ENCODE measurements at places on chromosomes 4 and X. TPM values are rescaled to one million over a fixed set of nuclear protein-coding genes. Genes with fewer than 3 reads are reported as not detected.

Gene CORIN
- polyA plus RNA-seq: 1.2 TPM

Gene YY2
- polyA plus RNA-seq: 0.91 TPM

Gene GSPT2
- 4.8 TPM for polyA plus RNA-seq

Gene HEPH
- 1.6 TPM for polyA plus RNA-seq

Gene AFM
- not detected for polyA plus RNA-seq

Gene GLUD2
- polyA plus RNA-seq: 0.61 TPM

Gene CXorf49
- not detected for polyA plus RNA-seq

Gene CXorf51B
- not detected for polyA plus RNA-seq

Gene PPP4R3C
- not detected for polyA plus RNA-seq

Gene SLC6A8
- polyA plus RNA-seq: 10.2 TPM

Gene UCHL1
- 38.2 TPM for polyA plus RNA-seq

Gene BEND2
- 0.04 TPM for polyA plus RNA-seq

Gene CXCL8
- polyA plus RNA-seq: 501 TPM

Gene NEUROG2
- not detected for polyA plus RNA-seq

Gene HS6ST2
- 0.28 TPM for polyA plus RNA-seq

Gene CLCN4
- polyA plus RNA-seq: 2.3 TPM

Gene HHIP
- 116 TPM for polyA plus RNA-seq

Gene CEP44
- 5.1 TPM for polyA plus RNA-seq

Gene BEX3
- polyA plus RNA-seq: 79.7 TPM

Gene PDGFC
- polyA plus RNA-seq: 4.5 TPM

Gene EDNRA
- 3.7 TPM for polyA plus RNA-seq

Gene GPR143
- 1.6 TPM for polyA plus RNA-seq

Gene NEIL3
- polyA plus RNA-seq: 0.22 TPM

Gene LONRF3
- 3.8 TPM for polyA plus RNA-seq

Gene XK
- polyA plus RNA-seq: 1.0 TPM

Gene SERTM2
- polyA plus RNA-seq: 0.03 TPM

Gene GPRIN3
- 3.2 TPM for polyA plus RNA-seq

Gene NPY2R
- 0.01 TPM for polyA plus RNA-seq

Gene PIN4
- 12.9 TPM for polyA plus RNA-seq

Gene GLOD5
- 5.1 TPM for polyA plus RNA-seq

Gene ANXA10
- 0.64 TPM for polyA plus RNA-seq

Gene PNMA6F
- polyA plus RNA-seq: not detected

Gene ZFYVE28
- 6.9 TPM for polyA plus RNA-seq

Gene NSG1
- 0.77 TPM for polyA plus RNA-seq

Gene MPP1
- polyA plus RNA-seq: 132 TPM

Gene DCAF12L2
- not detected for polyA plus RNA-seq

Gene TCEANC
- 0.94 TPM for polyA plus RNA-seq
